ENCODE measurements at places on chromosomes 13 and 19.

- peak; percentile 49 for DNase-seq
Observed at GRCh38 chr19:50817941-50818858, 5.4 kb downstream of the KLK1 start.

DNA sequence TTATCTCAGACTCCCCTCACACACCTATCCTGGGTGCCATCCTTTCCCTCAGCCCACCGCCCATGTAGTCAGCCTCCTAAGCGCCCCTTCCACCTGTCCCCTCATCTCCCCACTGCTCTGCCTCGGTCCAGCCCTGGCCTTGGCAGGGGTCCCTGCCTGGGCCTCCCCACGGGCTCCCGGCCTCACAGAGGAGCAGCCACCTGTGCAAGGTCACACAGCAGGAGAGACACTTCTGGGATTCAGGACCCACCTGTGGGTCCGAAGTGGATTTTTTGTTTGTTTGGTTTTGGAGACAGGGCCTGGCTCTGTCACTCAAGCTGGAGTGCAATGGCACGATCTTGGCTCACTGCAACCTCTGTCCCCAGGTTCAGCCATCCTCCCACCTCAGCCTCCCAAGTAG, 713 bp upstream of the UPK1A start:
- no peak for DNase-seq

DNA sequence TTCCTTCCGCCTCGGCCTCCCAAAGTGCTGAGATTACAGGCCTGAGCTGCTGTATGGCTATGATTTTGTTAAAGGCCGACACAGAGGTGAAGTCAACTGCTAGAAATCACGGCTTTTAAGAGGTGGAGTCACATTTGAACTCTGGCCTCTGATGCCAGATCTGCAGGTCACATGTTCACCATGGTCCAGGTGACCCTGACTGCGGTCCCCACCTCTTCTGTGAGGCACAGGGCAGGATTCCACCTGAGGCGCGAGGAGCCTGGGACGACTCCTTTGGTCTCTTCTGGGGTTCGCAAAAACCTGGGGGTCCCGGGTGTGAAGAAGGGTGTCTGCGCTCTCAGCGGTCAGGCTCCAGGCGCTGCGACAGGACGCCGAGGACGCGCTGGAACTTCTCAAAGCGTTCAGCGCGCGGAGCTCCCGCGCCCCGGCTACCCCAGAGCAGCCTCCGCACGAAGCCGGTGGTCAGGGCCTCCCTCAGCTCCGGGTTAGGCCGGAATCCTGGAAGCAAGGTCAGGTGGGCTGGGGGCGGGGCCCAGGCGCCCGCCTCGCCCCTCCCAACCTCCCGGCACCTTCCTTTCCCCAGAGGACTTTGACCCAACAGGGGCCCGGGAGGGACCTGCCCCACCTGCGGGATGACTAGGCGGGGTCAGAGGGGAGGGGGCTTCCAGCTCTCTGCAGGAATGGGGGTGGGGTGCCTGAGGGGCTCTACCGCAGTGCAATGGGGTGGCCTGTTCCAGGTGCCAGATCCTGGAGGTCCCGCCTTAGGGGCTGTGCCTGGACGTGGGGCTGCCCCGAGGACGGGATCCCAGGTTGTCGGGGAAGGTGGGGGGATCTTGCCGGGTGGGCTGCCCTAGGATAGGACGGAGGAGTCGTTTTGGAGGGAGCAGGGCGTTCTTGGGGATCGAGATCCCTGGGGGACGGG, 13.0 kb downstream of the TRIP10 start:
- DNase-seq: no peak

DNA sequence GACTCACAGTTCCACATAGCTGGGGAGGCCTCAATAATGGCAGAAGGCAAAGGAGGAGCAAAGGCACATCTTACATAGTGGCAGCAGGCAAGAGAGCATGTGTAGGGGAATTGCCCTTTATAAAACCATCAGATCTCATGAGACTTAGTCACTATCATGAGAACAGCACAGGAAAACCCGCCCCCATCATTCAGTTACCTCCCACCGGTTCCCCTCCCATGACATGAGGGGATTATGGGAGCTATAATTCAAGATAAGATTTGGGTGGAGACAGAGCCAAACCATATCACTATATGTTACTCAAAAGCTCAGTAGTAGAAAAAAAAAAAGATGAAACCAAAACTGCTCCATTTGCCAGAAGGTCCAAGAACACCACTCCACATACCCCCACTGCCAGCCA, 58.5 kb downstream of the DNAJC15 start:
- no peak for DNase-seq

DNA sequence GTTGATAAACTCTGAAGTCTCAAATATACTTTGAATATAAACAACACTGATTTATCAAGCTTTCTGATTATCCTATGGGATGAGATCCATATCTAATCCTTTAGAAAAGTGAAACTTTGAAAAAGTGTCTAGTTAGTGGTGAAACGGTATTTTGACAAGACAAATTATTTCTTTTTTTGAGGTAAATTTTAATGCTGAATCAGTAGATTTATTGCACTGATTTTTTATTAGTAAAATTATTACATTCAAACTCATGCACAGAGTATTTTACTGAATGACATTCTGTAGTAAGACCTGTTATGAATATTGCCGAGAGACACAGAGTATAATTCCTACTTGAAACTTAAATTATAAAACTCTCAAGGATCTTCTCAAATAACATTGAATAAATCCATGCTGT, 679.1 kb upstream of the SPRY2 start:
- no peak for DNase-seq

- DNase-seq: peak; percentile 77
Observed at GRCh38 chr19:12194827-12195731, 32.2 kb downstream of the ZNF136 start.

DNA sequence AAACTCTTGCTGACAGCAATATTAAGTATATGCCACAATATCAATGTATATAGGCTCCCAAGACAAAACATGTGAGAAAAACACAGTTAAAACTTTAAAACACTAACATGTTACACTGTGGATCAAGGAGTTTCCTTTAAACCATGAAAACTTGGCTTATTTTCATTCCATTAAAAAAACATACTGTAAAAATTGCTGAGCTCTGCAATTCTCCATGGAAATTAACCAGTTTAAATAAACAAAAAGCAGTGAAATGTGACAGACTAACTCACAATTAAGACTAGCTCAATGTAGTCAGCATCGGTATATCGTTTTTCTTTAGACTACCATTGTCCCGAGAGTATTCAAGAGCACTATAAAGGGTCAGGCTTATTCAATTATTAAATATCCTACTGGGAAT, 930.5 kb upstream of the SLITRK1 start:
- no peak for DNase-seq

- DNase-seq: no peak
Observed at GRCh38 chr13:114062754-114063153, 69.7 kb downstream of the RASA3 start.

GRCh38 chr13:60214213-60215055, 50.7 kb upstream of the DIAPH3 start:
- no peak for DNase-seq

GRCh38 chr19:12969292-12969988, at the start of gene DAND5:
Gene DAND5, plus strand, starts transcription at chr19:12969576. Its CDS starts 85 bp downstream, at chr19:12969661.
- DNase-seq: no peak

GRCh38 chr13:35917942-35918645, 213.1 kb downstream of the DCLK1 start:
- no peak for DNase-seq

DNA sequence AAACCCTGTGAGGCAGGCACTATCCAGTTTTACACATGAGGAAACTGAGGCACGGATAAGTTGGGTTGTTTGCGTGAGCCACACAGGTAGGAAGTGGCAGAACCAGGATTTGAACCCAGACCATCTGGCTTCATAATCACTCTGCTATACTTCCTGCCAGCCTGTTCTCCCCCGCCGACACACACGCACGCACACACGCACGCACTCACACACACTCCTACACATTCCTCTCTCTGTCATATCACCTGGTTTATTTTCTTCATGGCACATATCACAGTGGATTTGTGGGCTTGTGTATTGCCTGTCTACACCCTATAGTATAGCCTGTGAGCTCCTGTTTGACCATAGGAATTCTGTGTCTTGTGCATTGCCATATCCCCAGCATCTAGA, 140.0 kb downstream of the SIPA1L3 start:
- peak; percentile 35 for DNase-seq

GRCh38 chr19:17078036-17078919, 2.7 kb downstream of the MYO9B start:
- DNase-seq: no peak

GRCh38 chr19:19342086-19343015, 21.7 kb downstream of the MAU2 start:
- DNase-seq: no peak

GRCh38 chr13:108561149-108561548, 68.3 kb upstream of the MYO16 start:
- no peak for DNase-seq

DNA sequence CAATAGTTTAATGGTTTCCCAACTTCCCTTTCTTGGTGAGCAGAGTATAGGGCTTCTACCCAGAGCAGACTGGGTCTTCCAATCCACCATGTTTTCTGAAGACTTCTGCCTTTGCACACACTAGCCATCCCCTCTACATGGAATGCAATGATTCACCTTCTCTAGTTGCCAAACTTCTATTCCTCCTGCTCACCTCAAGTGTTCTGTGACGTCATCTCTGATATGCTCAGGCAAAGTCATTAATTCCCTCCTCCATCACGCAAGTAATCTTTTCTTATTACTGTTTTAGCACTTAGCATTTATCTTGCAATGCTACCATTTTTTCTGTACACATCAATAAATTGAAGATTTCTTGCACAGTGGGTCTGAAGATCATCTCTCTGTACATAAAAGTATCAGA, 174.2 kb downstream of the RBM26 start:
- DNase-seq: no peak

- DNase-seq: no peak
Observed at GRCh38 chr13:51523082-51523518, 61.2 kb upstream of the WDFY2 start.

- no peak for DNase-seq
Observed at GRCh38 chr13:41565216-41565615, 107.9 kb downstream of the RGCC start.

DNA sequence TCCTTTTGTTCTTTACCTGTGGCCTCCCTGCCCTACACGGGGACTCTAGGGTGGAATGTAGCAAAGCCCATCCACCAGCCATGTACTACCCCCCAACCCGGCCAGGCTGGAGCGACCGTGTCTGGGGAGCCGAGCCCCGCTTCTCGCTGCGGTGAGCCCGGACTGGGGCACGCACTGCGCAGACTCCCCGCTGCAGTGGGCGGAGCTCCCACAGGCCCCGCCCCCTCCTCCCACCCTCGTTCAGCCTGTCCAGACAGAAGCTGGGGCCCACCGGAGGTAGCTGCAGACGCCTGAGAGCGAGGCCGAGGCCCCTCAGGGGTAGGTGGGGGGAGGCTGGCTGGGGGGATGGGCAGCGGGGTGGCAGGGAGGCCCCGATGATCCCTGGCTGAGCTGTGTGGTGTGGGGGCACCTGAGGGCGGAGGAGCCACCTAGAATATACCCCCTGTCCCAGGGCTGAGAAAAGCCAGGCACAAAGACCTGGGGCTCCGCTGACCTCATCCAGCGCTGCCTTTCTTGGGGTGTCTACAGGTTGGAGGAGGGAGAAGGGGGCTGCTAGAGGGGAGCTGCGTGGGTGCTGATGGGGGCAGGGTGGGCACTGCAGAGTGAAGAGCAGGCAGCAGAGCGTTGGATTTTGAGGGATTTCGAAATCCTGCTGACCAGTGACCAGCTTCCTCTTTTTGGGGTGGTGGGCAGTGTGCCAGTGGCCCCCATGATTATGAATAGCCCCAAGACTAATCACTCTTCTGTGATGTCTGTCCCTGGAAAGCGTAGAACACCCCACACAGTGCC, 17.3 kb downstream of the PLD3 start:
- DNase-seq: peak; percentile 57

DNA sequence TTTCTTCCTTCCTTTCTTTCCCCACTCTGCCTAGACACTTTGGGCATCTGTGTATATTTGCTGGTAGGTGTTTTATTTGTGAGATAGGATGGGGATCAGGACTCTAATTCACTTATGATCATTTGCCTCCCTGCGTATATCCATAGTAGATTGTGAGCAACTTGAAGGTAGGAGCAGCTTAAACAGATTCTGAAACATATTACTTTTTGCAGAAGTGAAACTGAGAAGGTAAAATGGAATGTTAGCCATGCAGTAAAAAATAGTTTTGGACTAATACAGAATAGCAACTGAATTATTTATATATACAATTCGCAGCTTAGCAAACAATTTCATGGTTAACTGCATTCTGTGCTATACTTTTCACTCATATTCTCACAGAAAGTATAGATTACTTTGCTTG, 38.7 kb downstream of the RNF6 start:
- no peak for DNase-seq

- DNase-seq: peak; percentile 28
Observed at GRCh38 chr13:50512474-50513299, 330.8 kb downstream of the DLEU7 start.

DNA sequence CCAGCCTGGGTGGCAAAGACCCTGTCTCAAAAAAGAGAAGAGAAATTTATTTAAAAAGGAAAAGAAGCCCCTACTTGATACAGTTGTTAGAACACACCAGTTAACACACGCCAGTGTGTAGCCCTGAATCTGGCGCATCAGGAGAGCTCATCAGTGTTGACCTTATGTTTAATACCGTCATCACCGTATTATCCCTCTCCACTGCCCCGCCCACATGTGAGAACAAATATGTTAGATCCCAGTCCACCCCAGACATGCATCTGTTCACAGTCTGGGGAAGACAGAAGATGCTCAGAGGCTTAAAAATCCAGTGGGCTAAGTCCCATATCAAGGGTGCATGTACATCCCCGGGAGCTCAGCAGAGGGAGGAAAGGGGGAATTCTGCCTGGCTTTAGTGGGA, 155.2 kb downstream of the DPF1 start:
- DNase-seq: no peak

DNA sequence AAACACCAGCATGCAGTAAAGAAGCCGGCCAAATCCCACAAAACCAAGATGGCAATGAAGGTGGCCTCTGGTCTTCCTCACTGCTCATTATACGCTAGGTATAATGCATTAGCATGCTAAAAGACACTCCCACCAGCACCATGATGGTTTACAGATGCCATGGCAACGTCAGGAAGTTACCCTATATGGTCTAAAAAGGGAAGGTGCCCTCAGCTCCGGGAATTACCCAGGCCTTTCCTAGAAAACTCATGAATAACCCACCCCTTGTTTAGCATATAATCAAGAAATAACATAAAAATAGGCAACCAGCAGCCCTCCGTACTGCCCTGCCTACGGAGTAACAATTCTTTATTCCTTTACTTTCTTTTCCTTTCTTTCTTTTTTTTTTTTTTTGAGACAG, 21.1 kb upstream of the PLEKHF1 start:
- DNase-seq: no peak

DNA sequence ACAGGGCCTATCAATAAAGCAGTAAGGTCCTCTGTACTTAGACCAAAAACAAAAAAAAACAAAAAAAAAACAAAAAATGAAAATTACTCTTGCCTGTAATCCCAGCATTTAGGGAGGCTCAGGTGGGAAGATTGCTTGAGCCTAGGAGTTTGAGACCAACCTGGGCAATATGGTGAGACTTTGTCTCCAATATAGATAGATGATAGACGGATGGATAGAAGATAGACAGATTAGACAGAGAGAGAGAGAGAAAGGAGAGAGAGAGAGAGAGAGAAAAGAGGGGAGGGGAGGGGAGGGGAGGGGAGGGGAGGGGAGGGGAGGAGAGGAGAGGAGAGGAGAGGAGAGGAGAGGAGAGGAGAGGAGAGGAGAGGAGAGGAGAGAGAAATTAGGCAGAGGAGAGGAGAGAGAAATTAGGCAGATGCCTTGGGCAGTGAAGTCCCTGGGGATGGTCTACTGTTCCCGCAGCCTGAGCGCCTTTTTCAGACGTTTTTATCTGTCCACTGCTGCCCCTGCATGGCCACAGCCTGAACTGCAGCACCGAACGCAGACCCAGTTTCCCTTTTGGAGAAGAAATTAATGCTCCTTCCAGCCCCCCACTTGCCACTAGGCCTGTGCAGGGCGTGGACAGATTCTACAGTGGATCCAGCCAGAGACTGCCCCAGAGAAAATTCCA, 9.8 kb upstream of the ZNF627 start:
- peak; percentile 78 for DNase-seq

Data from stimulated activated CD4-positive, alpha-beta T cell treated with anti-CD3 and anti-CD28 coated beads, Interleukin-4, amount 100 ng/mL, for 1 hour (primary cell).